Epithelial cell of esophagus (primary cell): ENCODE measurements at places on chromosomes 7 and 10.

GRCh38 chr7:90298145-90299038, 22.7 kb downstream of the FAM237B start:
- peak; percentile 82 for DNase-seq

- DNase-seq = no peak
Observed at GRCh38 chr7:15764851-15765382, 78.4 kb upstream of the MEOX2 start.

GRCh38 chr10:49654036-49654693, 25.3 kb upstream of the C10orf53 start:
- DNase-seq = no peak

DNA sequence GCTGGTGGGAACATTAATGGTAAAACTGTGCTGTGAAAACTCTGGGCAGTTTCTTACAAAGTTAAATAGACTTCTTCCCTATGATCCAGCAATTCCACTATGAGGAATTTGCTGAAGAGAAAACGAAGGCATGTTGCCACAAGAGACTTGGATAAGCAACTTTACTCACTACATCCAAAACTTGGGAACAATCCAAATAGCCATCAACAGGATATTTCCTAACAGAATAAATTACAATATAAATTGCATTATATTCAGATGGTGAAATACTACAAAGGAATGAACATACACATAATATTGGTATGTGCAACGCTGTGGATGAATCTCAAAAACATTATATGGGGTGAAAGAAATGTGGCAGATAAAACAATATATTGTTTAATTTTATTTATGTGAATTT, 21.4 kb upstream of the MKI67 start:
- DNase-seq = peak; percentile 93

DNA sequence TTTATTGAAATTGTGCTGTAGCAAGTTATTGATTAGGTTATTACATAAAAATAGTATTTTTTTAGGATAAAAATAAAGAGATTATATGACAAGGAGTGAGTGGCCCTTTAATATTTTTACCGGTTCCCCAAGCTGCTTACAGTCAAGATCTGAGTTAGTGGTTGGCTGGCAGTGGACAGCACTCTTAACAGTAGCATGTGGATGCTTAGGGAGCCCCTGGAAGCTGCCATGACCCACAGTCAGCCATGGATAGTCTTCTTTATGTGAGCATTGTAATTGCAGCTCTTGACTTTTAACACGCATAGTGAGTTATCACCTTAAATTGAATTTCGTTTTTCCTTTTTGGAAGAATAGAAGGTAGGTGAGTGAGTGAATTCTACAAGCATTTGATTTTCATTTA, 22.1 kb downstream of the RAB18 start:
- DNase-seq = no peak

DNA sequence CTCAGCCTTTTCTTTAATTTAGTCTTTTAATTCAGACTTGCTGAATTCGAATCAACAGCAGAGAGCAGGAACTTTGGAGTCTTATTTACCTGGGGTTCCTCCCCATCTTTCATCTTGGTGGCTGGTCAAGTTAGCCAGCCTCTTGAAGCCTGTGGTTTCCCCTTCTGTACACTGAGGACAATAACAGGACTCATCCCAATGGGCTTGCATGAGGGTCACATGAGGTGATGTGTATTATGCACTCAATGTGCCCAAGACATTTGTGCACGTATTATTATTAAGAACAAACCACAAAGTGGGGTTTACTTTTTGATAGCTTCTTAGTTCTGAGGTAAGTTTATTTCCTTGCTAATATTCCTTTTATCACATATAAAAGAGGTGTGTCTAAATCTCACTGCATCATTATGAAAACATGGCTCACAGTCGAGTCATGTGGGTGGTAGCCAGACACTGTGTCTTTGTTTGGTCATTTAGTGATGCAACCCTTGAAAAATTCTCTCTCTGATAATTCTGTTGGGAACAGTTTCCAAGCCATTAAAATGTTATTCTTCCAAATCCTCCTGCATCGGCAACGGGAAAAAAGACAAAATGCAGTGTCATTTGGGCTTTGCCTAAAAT, 86.5 kb upstream of the GRB10 start:
- DNase-seq = peak; percentile 84

DNA sequence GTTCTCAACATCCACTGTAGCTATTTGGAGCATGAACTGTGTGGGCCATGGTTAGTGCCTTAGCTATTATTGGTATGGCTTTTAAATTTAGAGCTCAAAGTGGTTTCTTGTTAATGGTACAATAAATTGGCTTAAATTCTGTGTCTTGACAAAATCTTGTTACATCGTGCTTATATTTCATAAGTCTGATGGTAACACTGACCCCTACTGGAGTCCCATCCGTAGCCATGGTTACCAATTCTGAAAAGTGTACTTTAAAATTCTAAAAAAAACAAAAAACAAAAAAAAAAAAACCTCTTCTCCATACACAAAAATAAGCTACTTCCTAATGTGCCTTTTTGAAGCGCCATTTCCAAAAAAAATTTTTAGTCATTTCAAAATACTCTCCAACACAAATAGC, 6.4 kb upstream of the RPP30 start:
- no peak for DNase-seq

- no peak for DNase-seq
Observed at GRCh38 chr10:34505338-34505737, 309.8 kb downstream of the PARD3 start.

DNA sequence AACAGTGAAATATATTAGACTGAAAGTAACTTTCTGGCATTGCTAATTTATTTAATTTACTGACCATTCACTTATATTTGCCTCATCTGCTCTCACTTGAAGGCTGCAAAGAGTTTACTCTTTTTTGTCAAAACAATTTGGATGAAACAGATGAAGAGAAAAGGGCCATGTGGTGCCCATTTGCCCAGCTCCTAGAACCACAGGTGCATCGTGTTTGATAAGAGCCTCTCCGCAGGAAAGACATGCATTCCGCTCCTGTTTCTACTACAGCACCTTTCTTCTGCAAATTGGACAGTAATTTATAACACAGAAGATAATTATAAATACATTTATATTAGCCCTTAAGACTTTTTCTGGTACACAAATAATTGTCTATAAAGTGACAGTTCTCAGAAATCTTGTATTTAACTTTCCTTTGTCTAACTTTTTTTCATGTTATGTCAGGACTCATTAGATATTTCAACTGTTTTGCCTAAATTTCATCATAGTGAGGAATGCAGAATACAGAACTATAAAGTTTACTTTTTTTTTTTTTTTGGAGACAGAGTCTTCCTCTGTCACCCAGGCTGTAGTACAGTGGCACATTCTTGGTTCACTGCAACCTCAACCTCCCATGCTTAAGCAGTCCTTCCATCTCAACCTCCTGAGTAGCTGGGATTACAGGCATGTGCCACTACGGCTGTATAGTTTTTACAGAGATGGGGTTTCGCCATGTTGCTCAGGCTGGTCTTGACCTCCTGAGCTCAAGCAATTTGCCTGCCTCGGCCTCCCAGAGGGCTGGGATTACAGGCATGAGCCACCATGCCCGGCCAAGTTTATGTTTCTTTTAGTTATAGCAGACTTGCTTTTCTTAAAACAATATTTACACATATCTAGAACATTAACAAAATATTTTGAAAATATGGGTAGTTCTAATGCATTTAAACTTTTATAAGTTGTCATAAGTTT, 869 bp downstream of the LAMB4 start:
- no peak for DNase-seq

- no peak for DNase-seq
Observed at GRCh38 chr7:75888464-75889222, 9.8 kb downstream of the RHBDD2 start.

GRCh38 chr10:47364366-47364765, 16.2 kb downstream of the RBP3 start:
- peak; percentile 24 for DNase-seq

DNA sequence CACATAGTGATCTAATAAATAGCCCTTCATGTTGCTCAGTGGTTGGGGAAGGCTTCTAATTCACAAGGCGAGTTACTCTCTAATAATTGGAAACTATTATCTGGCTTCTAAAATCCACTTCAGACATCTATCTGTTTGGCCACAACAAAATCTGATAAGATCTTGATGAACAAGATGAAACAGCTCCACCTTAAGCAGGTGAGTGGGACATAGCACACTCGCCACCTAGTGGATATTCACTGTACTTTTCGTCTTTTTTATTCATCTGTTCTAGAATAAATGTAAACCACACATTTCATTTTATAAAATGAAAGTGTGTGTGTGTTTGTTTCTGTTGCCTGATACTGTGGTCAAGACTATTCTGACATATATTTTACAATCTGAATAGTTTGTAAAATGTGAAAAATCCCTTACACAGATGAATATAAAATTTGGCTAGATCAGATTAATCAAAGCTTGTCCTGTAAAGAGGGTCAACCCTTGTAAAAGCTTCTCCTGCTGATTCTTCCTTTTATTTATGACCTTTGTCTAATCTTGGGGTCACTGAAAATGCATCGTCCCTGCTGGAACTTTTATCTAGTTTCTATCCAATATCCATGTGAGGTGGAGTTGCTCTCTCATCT, 26.5 kb upstream of the CNTNAP2 start:
- DNase-seq = peak; percentile 63

DNA sequence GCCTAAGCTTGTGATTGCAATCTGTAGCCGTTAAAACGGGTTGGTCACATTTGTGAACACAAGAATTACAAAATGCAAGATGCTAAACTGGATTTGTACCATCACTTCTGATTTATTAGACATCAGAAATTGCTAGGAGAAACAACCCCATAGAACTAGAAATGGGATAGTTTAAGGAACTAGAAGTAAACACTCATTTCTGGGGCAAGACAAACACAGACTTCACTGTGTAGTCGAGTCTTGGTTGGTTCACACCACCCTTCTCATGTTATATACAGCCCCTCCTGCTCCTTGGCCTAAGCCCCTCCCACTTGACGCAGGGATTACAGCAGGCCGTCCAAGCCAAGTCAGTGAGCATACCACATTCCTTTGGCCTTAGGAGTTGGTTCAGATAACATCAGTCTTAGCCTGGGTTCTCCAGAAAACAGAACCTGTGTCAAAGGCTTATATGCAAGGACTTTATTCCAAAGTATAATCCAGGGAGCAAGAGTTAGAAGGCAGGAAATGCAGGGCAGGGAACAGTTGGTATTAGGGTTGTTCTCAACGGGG, 2.0 kb upstream of the NRAP start:
- peak; percentile 71 for DNase-seq

DNA sequence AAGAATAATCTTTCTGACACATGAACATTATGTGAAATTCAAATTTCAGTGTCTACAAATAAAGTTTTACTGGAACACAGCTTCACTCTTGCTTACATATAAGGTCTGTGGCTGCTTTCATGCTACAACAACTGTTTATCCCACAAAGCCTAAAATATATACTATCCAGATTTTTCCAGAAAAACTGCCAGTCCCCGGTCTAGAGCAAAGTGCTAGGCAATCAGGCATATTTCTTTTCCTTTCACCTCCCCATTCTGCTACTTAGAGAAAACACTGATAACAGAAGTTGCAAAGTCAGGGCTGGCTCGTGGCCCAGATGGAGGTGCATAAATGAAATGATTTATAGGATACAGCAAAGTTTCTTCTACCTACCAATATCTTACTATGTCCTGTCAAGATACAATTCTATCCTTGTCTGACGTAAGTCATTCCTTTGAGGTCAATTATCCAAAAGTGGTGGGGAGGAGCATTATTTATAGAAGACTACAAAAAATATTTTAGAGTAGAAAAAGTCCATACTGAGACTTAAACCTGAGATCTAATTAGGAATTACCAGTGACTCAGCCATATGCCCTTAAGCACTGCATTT, 384.1 kb downstream of the NXPH1 start:
- DNase-seq = no peak

- no peak for DNase-seq
Observed at GRCh38 chr10:29925771-29926692, 133.4 kb downstream of the JCAD start.

DNA sequence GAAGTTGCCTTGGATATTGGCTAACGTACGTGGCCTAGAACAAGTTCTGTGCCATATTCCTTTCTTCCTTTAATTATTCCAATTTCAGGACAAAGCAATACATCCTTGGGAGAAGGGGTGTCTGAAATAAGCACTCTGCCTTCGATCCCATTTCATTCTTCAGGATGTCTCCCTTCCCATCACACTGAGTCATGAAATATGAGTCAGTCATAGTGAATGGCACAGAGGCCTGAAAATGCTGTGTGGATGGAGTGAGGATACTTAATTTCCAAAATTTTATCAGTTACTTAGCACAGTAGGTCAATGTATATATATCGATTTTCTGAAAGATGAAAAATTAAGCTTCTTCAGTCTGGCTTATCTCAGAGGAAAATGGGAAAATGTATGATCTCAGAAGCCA, 19.5 kb downstream of the EVX1 start:
- DNase-seq = peak; percentile 38

- DNase-seq = no peak
Observed at GRCh38 chr7:46912692-46913091, 669.2 kb downstream of the TNS3 start.

- DNase-seq = peak; percentile 83
Observed at GRCh38 chr10:100847440-100847839, 65.3 kb upstream of the SLF2 start.

GRCh38 chr10:89207801-89208551, 859 bp upstream of the CH25H start:
- peak; percentile 8 for DNase-seq
